ENCODE measurements at places on chromosomes 1 and 21.

DNA sequence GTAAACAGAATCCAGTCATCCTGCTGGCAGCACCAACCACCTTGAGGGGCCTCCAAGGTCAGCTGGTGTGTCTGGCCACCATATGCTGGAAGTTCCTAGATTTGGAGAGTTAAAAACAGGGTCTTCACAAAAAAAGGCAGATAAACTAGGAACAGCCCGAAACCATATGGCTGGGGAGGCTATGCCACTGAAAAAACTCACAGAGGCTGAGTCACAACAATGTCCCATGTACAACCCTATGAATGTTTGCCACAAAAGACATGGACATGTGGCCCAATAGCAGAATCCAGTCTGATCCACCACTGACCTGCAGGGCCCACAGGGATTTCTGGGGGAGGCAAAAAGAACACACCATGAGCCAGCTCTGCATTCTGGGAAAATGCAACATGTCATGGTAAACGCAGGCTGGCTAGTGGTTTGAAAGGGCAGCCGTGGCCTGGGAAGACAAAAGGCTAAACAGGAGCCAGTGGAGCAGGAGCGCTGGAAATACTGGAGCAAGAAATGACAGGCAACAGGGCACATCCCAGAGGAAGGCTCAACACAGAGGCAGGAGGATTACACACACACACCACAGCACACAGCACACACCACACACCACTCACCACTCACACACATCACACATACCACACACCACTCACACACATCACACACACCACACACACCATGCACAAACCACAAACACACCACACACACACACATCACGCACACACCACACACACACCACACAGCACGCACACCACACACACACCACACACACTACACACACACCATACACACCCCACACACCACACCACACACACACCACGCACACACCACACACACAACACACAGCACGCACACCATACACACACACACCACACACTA is 55.4 kb downstream of the HSF2BP start:
- no peak for DNase-seq

- DNase-seq = no peak
Measured at GRCh38 chr1:6870086-6870485, 84.8 kb downstream of the CAMTA1 start.

DNA sequence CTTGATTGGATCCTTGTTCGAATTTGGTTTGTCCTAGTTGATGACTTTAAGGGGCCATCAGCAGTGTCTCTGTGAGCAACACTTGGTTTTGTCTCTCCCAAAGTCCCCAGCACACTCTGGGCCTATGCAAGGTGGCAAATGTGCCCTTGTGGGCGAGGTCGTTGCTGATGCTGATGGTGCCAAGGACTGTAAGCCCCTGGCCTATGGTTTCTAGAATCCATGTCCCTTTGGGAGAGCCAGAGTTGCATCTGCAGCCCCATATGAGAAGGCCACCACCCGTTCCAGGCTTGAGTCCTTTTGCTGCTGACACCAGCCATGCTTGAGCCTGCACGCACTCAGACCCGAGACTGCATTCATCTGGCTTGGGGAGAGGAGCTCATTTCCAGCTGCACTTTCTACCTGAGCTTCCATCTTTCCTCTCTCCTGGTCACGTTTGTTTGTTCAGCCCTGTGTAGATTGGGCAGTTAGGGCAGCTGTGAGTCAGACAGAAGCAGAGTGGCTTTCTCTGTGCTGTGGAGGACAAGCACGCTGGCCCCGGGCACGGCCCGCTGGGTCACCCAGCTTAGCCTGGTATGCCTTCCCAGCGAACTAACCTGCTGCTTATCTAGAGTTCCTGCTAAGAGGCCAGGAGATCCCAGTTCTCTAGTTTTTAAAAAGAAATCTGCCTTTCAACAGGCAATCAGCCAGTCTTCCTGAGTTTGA is 52.1 kb upstream of the CSF3R start:
- DNase-seq = no peak

DNA sequence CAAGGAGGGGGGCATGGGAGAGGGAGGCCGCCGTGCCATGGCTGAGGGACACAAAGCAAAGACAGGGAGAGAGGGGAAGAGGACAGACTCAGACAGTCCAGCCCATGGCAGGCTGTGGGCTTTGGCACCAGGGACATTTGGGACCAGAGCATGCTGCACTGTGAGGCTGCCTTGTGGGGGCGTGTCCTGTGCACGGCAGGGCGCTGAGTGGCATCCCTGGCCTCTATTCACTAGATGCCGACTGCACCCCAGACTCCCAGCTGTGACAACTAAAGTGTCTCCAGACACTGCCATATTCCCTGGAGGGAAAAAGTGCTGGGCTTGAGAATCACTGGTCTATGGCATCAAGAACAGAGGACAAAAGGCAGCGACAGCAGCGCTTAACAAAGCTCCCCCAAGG is 18.6 kb upstream of the PRDM15 start:
- no peak for DNase-seq

DNA sequence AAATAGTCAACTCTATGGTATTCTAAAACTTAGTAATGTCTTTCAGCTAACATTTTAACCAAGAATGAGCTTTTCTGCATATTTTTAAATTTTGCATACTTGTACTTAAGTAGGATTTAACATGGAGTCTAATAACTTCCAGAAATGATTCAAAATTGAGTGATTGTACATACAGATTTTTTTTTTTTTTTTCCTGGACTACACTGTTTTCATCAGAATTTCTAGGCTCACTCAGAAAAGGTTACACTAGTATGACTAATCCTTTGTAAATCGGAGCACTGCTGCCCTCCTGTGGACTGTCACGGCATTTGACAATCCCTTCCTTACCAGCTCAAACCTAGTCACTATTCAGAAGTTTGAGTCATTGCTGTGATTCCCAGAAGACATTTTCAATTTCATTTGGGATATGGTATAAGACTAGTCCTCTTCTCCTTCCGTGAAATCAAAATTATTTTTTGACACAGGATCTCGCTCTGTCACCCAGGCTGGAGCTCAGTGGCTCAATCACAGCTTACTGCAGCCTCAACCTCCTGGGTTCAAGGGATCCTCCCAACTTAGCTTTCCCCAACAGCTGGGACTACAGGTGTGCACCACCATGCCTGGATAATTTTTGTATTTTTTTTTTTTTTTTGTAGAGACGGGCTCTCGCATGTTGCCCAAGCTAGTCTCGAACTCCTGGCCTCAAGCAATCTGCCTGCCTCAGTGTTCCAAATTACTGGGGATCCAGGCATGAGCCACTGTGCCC is 45.5 kb downstream of the CD46 start:
- peak; percentile 79 for DNase-seq

DNA sequence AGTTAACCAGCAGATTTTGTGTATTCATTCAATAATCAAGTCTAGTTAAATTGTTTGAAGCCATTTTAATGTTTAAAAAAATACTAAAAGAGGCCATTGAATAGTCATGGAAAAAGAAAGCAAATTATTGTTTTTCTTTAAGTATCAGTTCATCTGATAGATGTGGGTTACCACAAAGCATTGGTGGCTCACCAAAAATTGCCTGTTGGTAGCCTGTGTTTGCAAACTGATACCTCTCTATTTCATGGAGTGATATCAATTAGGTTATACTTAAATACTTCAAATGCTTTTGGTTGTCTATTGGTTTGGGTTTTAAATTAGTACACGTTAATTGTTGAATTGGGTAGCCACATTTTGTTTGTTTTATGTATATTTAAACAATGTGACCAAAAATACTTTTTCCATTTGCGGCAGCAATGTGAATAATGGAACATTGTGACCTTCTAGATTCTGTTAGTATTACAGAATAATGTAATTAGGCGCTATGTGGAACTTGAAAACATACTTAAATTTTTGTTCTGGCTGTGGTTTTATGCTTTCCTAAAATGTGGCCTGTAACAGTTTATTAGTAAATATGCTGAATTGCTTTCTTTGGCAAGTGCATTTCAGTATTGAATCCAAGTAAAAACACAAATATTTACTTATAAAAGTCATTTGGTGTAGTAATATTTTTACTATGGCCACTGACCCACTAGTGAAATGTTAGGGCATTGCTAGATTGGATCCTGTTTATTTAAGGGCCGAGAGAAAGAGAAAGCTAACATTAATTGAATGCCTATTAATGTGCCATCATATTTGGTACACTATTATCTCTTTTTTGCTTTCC is 37.1 kb upstream of the NBL1 start:
- DNase-seq = no peak

DNA sequence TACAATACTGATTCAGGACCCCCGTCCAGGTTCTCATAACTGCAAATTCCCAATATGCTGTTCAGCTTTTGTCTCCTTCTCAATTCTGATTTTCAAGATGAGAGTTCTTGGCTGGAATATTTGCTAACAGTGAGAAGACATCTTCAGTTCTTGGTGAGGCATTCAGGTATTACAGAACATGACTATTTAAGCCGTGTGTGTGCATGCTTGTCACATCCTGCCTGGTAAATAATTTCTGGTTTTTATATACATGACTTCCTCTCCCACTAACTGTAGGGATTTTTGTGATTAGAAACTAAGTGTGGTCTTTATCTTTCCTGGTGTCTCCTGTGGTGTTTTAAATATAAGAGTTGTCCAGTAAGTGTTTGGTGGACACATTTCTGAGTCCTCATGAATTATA is 10.2 kb upstream of the SLC19A2 start:
- DNase-seq = no peak

GRCh38 chr21:29233611-29234540 is 64.8 kb upstream of the BACH1 start:
- no peak for DNase-seq

GRCh38 chr1:7960867-7961215 is 670 bp upstream of the PARK7 start:
- no peak for DNase-seq

DNA sequence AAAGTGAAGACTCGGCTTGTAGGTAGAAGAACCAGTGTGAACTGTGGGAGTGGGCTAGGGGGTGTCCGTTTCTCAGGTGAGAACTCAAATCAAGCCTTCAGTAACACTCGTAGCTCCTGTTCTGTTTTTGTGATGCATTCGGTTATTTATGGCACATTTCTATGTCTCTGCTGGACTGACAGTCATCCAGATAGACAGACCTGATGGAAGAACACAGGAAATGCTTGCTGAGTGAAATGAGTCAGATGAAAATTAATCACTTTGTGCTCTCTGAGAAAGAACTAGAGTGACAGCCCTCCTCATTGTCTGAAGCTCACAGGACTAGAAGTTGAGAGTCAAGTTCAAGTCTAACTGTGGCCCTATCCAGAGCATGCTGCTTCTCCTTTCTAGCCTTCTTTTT is 360.1 kb upstream of the PLXNA2 start:
- DNase-seq = no peak

DNA sequence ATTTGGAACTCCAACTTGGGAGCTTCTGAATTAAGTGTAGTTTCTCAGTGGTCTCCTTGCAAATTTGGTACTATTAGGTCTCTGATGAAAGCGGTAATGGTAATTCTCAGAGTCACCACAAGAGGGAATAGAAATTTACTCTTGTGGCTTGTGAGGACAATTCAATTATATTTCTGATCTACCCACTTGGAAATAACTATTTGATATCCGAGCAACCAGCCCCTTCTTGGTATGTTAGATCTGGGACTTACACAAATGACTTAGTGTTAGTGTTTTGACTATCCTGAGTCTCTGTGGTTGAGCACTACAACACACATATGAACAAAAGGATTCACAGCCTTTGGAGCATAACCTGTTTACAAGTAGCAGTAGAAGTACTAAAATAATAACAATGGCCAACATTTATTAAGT is 68.1 kb downstream of the RPS6KA1 start:
- DNase-seq = peak; percentile 36

DNA sequence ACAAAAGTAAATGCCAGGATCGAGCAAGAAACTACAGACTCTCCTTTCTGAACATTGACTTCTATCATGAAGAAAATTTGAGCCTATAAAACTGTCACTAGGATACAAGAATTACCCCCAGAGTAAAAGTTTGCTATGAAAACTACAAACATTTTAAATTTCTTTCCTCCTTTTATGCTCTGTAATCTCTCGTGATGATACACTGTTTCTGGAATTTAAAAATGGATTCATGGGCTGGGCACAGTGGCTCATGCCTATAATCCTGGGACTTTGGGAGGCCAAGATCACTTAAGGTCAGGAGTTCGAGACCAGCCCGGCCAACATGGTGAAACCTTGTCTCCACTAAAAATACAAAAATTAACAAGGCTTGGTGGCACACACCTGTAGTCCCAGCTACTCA is 181.3 kb downstream of the ZNF281 start:
- no peak for DNase-seq

- no peak for DNase-seq
Measured at GRCh38 chr1:116760487-116760886, 6.3 kb downstream of the CD2 start.

GRCh38 chr1:213409971-213410370 is 358.9 kb downstream of the RPS6KC1 start:
- no peak for DNase-seq

DNA sequence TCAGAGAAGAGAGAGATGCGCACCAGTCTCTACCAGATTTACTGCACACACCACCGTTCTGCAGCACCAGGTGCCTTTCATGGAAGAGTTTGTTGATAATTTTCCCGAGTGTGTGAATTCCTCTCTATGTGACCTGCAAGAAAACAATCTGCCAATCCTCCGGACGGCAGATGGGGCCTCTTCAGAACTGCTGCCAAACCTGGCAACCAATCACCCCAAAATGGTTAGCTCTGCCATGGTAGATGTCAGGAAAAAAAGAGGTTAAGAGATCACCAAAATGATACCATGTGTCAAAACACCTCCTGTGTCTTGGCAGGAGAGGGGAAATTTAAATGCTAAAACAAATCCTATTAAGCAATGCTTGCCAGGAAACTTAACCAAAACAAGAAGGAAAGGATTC is 96.5 kb downstream of the DAB1 start:
- DNase-seq = no peak

GRCh38 chr1:44812822-44813543 is 4.7 kb downstream of the BTBD19 start:
- DNase-seq = no peak

DNA sequence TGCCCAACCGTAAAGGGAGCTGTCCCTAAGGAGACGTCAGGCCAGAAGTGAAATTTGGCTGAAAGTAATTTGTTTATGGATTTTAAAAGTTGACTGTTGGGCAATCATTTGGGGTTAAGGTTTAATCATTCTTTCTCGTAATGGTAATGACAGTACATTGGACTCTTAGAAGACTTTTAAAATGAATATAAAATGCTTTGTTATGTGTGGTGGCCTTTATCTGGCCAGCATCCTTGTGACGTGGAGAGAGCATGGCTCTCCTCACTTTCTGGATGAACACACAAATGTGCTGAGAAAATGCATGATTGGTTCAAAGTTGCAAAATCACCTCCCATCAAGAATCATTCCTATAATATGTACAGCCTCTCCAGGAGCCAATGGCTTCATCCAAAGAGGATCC is 160.2 kb downstream of the DHRS3 start:
- DNase-seq = no peak

DNA sequence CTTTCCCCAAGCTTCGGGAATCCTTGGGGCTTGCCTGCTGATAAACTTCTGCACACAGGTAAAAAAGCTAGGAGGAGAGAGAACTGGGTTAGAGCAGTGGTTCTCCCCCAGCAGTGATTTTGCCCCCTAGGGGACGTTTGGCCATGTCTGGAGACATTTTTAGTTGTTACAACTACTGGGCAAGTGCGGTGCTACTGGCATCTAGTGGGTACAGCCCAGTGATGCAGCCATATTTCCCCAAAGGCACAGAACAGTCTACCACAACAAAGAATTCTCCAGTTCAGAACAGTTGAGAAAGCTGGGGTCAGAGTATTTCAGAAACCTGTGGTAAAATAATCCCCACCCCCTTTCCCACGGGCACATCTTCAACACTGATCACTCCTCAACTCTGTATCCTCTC is 41.3 kb downstream of the LRRC71 start:
- no peak for DNase-seq

- DNase-seq = peak; percentile 97
Measured at GRCh38 chr1:58815069-58815685, 31.3 kb upstream of the JUN start.

All from PC-9 (cell line).